ENCODE measurements at places on chromosomes 1 and 21.
A peak's percentile ranks its signal among the peaks of the same experiment; 100 is the strongest.

GRCh38 chr1:22234476-22235030, 91.7 kb upstream of the WNT4 start:
- no peak for DNase-seq

DNA sequence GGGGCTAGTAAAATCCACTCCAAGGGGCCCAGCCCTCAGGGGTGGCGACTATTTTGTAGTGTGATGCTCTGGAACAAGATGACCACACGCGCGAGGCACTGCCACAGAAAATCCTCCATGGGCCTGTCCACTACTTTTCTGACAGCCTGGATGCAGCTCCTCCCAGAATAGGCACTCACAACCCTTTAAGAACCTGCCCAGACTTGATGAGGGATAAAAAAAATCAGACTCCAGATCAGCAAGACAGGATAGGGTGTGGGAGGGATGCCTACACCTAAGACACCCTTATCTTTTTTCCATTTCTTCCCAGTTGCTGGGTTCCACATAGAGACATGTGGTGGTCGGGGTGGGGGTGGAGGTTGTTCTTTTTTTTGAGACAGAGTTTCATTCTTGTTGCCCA, 33.5 kb downstream of the PCAT6 start:
- no peak for DNase-seq

- no peak for DNase-seq
Measured at GRCh38 chr1:223788746-223789415, 56.9 kb downstream of the TP53BP2 start.

GRCh38 chr1:2133039-2133878, 61.3 kb downstream of the FAAP20 start:
- peak; percentile 97 for DNase-seq

DNA sequence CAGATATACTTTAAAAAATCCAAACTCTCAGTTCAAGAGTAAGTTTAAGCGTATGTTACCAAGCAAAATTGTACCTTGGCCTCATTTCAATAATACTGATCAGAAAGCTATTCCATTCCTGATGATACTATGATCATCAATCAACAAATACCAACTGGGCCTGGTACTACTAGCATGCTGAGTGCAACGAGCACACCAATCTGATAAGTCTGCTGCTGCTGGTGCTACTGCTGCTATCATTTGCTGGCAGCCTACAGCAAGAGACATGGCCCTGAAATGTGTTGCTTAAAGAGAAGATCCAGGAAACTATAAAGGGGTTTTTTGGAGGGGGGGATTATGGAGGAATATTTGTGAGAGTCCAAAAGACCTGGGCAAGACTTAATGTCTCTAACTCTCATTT, 39.7 kb downstream of the NME7 start:
- no peak for DNase-seq

DNA sequence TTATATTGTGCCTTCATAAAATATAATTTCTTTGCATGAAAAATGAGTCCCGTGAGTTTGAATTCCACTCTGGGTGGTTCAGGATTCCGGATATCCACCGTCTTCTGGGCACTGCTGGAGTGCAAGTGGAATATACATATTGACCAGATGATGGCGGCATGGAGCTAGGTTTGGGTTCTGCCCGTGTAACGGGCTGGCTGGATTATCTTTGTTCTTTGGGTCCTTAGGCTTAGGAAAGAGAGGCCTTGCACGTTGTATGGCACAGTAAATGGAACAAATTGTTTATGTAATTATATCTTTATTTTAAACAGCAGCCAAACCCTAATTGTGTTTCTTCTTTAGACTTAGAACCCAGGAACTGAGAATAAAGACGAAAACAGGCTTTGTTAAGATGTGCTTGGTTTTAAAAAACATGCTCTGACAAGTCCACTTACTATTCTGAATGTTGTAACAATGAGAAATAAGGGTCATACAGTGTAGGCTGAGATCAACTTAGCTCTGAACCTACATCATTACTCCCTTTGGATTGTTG, 13.5 kb upstream of the ACBD6 start:
- DNase-seq, result no peak

DNA sequence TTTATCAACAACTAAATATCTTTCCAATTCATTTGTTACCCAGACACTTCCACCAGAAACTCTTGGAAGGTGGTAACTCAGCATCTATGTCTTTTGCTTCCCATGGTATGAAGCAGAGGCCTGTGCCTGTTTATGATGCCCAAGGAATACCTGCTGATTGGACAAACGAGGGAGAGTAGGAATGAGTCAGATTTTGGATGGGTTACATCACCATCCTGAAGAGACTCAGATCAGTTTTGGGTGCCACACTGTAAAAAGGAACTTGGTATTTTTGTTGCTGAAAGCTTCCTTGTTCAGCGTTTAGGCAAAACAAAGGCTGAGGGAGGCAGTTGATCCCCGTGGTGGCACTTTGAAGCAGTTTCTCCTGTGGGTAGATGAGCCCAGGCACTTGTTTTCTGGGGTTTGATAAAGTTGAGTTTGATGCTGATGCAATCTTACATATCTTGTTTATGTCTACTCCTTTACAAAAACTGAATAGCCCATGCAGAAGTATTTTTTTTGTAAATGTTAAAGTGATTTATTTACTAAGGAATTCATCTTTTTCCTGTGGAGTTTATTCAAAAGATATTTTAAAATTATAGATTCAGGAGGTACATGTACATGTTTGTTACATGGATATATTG, 26.7 kb upstream of the CYP4X1 start:
- no peak for DNase-seq

GRCh38 chr21:45179568-45180245, 105.3 kb downstream of the ADARB1 start:
- DNase-seq, result no peak

DNA sequence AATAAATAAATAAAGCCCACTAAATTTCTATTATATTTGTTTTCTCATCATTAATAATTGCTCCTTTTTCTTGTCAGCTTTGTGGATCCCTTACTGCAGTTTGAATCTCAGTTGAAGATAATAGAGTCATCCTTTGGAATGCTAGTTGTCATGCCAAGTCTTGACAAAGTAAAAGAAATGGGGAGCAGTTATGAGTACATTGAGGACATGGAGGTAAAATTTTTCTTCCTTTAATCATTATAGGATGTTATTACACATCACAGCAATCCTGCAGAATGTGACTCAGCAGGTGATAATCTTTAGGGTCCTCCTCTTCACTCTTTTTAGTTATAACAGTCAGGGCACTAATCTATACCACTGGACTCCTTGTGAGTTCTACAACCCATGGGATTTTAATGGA, 24.1 kb downstream of the MROH9 start:
- DNase-seq, result peak; percentile 35

DNA sequence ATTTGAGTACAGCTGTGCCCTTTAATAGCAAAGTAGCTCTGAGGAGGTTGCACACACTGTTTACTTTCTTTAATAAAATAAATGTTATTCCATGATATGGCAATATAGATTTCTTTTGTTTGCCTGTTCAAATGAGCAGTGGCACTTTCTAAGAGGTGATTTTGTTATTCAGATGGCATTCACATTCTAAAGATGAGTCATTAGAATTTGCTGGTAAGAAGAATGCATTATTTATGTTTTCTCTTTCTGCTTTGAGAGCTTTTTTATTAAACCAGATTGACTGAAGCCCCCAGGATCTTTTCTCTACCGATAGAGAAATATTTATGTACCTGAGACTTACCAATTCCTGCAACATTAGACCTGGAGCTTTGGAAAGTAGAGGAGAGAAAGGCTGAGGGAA, 11.2 kb upstream of the LEPR start:
- DNase-seq, result no peak

GRCh38 chr1:67674260-67675011, 10.6 kb upstream of the GADD45A start:
- peak; percentile 68 for DNase-seq

DNA sequence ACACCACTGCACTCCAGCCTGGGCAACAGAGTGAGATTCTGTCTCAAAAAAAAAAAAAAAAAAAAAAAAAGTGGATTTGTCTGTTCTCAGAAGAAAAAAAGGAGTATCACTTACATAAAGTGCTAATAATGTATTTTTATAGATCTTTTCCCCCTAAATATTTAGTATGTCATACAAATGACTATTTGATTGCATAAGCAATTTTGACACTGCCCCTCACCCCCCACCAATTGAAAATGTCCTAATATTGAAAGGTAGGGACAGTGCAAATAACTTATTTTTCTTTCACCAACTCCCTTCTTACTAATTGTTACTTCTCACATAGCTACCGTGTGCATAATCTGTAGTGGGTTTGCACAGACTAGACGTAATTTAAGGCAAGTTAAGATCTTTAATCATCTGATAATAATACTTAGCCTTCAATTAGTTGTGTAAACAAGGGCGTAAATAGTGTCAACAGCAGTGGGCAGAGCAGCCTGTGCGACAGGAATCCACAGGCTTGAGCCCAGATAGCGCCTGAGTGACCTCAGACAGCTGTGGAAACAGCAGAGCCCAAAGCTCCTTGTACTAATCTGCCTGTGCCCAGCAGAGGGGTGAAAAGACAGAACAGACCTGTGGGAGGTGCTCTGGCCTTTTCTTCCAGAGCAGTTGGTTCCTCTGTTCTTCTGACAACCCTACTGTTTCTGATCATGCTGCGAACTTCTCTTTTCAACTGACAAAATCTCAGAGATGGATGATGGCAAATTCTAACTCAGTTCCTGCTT, 4.5 kb upstream of the IER5 start:
- no peak for DNase-seq

DNA sequence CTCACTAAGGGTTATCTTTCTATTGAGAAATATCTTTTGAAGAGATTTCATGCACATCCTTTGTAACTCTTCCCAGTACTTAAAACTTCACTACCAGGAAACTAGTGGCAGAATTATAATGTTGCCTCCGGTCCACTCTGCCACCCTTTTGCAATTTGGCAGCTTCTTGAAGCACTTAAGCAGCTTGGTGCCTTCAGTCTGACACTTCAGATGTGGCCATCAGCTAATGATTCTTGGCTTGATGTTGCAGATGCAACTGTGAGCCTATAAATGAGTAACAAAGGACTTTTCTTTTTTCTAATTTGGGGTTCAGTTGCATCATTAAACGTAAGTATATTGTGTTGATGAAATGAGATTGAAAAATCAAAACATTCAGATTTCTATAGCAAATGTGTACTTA, 187.5 kb upstream of the C21orf91 start:
- no peak for DNase-seq

DNA sequence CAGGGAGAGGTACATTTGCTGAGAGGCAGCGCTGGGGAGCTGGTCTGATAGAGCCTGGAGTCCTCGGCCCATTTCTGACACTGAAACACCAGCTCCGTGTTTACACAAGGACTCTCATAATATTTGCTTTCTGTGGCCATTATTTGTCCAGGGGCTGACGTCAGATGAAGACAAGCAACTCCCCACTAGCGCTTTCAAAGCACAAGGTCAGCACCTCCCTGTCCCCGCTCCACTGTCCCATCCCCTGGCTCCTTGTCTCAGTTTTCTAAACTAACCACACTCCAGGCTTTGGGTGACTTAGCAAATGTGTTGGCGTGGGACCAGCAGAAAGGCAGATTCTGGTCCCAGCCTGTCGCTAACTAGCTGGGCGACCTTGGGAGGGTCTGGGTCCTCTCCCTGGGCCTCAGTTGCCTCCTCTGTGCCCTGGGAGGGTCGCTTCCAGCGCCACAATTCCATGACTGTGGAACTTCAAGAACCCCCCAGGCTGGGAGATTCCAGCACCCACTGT, 37.4 kb upstream of the ZBTB40 start:
- no peak for DNase-seq

DNA sequence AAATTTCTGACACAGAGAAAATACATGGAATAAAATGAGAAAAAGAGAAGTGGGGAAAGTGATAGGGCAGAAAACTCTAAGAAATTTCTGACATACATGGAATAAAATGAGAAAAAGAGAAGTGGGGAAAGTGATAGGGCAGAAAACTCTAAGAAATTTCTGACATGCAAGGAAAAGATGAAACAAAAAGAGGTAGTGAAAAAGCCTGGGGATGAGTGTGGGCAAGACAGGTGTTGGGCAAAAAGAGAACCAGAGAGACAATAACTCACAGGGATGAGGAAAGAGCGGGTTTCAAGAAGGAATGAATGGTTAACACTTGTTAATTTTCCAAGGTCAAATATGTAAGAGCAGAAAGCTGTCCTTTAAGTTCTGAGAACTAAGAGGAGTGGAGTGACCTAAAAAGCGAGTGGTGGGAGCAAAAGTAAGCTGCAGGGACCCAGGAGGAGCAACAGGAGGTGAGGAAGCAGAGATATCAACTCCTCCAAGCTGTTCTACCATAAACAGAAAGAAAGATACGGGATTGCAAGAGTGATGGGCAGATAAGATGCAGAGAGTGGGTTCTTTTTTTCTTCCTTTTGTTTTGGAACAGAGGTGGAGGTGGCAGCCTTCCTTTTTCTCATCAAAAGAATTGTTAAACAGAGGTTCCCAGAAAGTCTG, 29.9 kb upstream of the EXO1 start:
- DNase-seq, result no peak

GRCh38 chr1:199995096-199995685, 32.3 kb upstream of the NR5A2 start:
- no peak for DNase-seq

DNA sequence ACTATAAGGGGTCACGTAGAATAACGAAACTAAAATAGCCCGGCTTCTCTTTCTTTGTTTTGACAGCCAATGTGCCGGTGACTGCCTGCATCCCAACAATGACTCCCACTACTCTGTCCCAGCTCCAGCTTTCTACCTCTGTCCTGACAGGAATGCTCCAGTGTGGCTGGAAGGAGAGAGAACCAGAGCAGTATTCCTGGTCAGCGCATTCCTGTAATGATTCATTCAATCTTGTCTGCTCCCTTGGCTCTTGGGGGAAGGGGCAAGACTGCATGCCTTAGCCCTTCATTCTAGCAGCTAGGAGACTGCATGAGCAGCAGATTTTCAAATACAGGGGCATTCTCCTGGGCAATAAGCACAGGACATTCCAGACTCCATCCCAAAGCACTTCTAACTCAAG, 132.1 kb upstream of the PRMT6 start:
- peak; percentile 12 for DNase-seq

DNA sequence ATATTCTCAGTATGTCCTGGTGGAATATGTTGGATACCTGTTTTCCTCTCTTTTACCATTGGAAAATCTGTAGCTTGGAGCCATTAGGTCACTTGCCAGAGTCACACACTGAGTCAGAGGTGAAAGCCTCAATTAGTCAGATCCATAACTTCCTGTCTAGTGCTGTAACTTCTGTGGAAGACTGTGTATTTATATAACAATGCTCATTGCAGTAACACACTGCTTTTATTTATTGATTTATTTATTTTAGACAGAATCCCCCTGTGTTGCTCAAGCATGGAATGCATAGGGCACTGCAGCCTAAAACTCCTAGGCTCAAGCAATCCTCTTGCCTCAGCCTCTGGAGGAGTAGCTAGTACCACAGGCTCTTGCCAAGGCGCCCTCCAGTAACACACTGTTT, 1.3 kb upstream of the DOCK7 start:
- no peak for DNase-seq

GRCh38 chr1:116768416-116769103, 14.3 kb downstream of the CD2 start:
- no peak for DNase-seq

GRCh38 chr21:45049714-45050344, 24.6 kb upstream of the ADARB1 start:
- DNase-seq, result no peak

DNA sequence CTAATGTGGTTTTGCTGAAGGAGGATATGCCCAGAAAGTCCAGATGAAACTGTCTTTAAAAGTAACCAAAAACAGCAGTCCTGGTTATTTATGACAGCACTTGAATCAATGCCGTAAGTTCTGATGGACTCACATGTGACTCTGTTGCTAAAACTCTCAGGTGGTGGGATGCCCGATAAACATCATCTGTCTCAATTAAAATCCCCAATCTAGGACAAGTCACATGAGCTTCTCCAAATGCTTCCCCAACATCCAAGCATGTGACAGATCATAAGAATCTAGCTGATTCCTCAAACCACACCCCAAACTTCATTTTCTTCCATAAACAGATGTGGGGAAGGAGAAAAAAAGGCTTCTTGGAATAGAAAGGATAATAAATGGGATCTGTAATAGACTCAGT, 786 bp upstream of the CTSK start:
- DNase-seq, result no peak
